Epithelial cell of esophagus (primary cell): ENCODE measurements at places on chromosomes 16 and 17.

GRCh38 chr17:55322453-55322985, 57.8 kb downstream of the HLF start:
- DNase-seq = no peak

- no peak for DNase-seq
Measured at GRCh38 chr17:1783271-1783670, 21.4 kb downstream of the SERPINF1 start.

GRCh38 chr16:1556254-1556653, 22.8 kb downstream of the TMEM204 start:
- DNase-seq = no peak

DNA sequence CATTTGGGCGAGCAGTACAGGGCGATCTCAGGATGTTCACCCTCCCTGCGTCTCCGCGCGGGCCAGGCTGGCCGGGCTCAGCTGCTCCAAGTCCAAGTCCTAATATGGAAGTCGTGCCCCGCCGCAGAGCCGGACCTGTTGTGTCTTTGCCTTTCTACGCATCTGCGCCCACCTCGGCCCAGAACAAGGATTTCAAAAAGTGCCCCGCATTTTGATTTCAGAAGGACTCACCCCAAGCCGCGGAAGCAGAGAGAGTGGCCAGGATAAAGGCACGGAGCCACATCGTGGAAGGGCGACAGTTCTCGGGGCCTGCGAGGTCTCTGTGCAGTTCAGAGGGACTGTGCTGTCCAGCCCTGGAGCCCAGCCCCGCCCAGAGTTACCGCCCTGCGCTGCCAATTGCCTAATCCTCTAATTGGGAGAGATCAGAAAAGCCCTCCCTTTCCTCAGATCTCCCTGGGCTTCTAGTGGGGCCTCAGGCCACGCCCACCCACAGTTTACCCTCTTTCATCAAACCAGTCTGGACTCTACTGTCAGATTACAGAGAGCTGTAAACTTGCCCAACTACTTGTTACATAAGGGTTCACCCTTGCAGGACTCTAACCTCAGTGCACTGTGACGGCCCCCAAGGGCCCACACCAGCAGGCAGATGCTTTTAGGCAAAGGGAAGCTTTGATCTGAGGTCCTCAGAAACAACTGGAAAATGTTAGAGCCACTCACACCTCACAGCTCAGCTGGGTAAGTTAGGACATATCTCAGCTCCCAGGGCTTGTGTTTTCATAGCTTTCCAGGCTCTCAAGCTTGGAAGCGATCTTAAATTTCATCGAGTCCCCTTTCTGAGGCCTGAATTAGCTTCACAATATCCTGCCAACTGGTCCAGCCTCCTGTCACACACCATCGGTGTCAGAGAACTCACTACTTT, at the start of gene CES1:
CES1 (minus strand) TSS at position 324 of the 919 bp plus-strand sequence; CDS start at position 283, 41 bp downstream.
- no peak for DNase-seq

DNA sequence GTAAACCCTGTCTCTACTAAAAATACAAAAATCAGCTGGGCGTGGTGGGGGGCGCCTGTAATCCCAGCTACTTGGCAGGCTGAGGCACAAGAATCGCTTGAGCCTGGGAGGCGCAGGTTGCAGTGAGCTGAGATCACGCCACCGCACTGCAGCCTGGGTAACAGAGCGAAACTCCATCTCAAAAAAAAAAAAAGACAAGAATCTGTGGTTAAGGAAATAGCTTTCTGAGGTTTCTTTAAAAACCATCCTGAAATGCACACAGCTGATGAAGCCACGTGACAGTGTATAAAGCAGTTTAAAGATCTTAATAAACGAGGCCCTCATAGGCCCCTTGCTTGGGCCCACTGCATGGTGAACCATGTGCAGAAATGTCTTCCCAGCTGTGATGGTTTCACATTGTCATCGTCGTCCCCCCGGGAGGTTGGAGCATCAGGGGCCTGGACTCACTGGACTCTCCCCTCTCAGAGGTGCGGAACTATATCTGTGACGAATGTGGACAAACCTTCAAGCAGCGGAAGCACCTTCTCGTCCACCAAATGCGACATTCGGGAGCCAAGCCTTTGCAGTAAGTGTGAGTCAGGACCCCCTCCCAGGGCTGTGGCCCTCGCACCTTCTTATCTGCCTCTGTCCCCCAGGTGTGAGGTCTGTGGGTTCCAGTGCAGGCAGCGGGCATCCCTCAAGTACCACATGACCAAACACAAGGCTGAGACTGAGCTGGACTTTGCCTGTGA, 16.2 kb downstream of the ZNF276 start:
- no peak for DNase-seq
